Diencephalon (tissue), 1 donor: ENCODE measurements at places on chromosomes 7 and 10. TPM values are rescaled to one million over a fixed set of nuclear protein-coding genes. Genes with fewer than 3 reads are reported as not detected.

The OLAH gene
- total RNA-seq: not detected

The CYP26C1 gene
- 0.23 TPM for total RNA-seq

The PLAC9 gene
- 1.4 TPM for total RNA-seq

The ST7 gene
- 50.5 TPM for total RNA-seq

The KEL gene
- 2.5 TPM for total RNA-seq

The CFAP43 gene
- 27.7 TPM for total RNA-seq

The PLEKHS1 gene
- not detected for total RNA-seq

The GPR15LG gene
- not detected for total RNA-seq

The HILPDA gene
- 17.5 TPM for total RNA-seq

The CDC14C gene
- total RNA-seq: not detected

The EN2 gene
- 0.23 TPM for total RNA-seq

The PODXL gene
- total RNA-seq: 13.8 TPM
